Posterior cingulate gyrus (tissue), 11 donors: ENCODE measurements at places on chromosomes 16 and 17.

DNA sequence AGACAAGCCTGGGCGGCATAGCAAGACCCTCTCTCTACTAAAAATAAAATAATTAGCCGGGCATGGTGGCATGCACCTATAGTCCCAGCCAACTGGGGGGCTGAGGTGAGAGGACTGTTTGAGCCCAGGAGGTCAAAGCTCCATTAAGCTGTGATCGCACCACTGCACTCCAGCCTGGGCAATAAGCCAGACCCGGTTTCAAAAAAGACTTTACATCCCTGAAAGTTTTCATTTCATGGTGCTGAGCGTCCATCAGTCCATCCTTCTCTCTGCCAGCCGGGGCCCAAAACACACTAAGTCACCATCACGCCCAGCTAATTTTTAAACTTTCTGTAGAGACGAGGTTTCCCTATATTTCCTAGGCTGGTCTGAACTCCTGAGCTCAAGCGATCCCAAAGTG is 10.6 kb downstream of the RAB40B start:
- no peak for DNase-seq

DNA sequence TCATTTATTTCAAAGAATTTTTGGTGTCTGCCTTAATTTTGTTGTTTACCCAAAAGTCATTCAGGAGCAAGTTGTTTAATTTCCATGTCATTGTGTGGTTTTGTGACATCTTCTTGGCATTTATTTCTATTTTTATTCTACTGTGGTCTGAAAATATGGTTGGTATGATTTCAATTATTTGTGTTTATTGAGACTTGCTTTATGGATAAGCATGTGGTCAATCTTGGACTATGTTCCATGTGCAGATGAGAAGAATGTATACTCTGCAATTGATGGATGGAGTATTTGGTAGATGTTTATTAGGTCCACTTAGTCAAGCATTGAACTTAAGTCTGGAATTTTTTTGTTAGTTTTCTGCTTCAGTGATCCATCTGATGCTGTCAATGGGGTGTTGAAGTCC is 383.0 kb downstream of the PMP22 start:
- DNase-seq, result no peak

DNA sequence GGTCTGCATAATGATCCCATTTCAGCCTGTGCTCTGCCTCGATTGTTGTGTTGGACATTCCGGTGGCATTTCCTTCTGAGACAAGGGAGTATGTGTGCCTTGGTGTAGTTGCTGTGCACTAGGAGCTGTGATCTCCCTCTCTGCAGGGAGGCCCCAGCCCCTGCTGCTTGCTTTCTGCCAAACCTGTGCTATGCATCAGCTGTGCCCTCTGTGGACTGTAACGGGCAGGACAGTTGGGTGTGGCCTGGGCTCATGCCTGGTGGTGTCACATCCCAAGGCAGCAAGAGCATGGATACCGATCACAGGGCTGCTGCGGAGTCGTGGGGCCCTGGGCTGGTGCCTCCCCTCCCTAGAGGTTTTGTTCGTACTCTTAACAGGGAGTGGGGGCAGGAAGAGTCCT is 3.8 kb upstream of the JPT2 start:
- DNase-seq, result no peak

DNA sequence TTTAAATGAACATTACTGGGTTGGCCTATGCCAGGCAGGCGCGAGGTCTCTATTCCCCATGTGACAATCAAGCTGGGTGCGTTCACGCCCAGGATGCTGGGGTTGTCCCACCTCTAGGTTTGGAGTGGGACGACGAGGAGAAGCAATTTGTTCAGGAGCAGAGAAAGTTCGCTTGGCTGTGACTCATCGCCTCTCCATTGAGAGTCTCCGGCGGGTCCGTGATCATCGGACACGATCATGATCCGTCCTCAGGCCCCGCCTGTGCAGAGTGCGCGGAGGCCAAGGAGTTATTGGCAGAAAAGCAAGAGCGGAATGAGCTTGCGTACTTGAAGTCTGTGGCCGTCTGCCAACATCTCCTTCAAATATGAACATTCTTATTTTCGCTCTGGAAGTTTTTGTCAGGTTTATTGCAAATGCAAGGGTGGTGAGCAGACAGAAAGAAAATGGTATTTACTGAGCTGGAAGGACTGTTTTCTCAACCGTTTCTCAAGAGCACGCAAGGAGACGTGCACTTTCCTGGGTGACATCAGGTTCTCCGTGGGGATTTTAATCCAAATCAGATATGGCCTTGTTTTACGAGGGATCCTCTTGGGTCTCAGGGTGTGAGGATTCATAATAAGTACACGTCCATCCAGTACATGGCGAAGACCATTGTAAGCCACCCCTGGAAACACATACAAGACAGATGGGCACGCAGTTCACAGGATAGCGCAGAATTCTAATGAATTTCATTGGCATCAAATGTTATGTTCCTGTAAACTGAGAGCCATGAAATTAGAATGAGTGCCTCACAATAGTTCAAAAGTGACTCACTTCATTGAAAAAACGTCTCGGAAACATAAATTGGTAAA is 70.1 kb upstream of the CREBBP start:
- DNase-seq, result no peak

- no peak for DNase-seq
Measured at GRCh38 chr16:54320697-54321340, 34.2 kb upstream of the IRX3 start.

DNA sequence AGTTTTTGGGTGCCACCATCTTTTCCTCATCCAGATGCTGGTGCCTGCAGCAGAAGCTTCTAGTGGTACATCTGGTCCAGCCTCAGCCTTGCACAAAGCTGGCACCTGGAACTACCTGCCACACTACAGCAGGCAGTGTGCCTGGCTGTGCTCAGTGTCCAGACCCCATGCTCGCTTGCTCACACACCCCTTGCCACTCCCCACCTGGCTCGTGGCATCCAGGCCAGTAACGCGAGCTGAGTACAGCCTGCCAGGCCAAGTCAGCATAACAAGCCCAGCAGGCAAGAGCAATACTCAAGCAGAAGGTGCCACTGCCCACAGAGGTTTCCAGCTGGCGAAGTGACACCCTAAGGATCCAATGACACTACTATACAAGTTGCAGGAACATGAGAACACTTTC is 29.7 kb upstream of the KIF2B start:
- no peak for DNase-seq

- no peak for DNase-seq
Measured at GRCh38 chr16:31451681-31452351, 7.5 kb upstream of the ARMC5 start.

DNA sequence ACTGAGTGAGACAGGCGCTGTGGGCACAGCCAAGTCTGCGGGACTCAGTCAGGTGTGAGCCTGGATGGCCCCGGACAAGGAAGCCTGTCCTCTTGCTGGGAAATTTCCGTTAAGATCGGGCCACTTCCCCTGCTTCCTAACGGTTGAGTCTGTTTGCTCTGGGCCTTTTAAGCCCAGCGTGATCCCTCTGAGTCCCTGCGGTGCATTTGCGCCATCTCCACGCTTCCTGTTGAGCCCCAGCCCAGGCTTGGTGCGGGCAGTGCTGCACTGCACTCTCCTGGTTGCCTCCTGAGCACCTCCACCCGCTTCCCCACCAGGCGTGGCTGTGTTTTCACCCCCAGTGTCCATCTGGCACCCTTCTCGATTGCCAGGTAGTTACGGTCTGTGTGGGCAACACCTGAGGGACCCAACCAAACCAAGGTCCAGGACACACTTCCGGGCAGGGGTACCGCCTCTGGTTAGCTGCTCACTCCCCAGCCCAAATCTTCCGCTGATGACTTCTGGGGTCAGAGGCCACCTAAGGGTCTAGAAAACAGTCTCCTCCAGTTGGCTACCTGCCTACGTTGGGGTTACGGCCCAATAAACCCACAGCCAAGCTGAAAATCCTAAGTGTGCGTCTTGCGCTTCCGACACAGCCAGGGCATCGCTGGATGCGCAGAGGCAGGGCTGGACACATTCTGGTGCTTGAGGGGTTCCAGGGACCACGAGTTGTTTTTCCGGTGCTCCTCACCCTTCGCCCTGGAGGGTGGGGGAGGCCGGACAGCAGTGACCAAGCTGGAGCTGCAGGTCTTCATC is 1.4 kb upstream of the SLC25A10 start:
- no peak for DNase-seq

GRCh38 chr16:85897382-85897781 is 1.6 kb upstream of the IRF8 start:
- no peak for DNase-seq

GRCh38 chr16:27152801-27153200 is 50.5 kb upstream of the KDM8 start:
- DNase-seq, result no peak

GRCh38 chr17:36949461-36949927 is 740 bp downstream of the AATF start:
- DNase-seq, result no peak

DNA sequence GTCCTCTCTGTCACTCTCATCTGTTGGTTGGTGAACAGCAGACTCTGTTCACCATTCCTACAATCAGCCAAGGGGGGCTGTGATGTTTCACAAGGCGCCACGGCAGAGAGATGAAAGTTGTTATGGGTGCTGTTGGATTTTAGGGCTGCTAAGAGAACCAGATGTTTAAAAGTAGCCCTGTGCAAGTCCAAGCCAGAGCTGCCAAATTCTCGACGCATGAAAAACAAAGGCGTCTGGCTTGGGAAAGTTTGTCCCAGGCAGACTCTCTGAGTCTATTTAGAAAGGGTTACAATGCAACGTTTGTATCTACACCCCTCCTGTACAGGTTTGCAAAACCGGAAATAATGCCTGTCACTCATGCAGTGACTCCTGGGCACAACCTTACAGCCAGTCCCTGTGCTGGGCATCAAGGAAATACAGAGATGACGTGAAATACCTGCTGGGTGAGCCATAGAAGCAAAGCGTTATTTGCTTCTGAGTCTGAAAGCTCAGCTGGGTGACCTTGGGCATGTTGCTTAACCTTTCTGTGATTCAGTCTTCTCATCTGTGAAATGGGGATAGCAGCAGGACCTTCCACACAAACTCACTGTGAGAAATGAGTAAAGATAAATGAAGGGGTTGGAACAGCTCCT is 74.8 kb downstream of the XYLT1 start:
- no peak for DNase-seq
